ENCODE measurements at places on chromosomes 12 and 14. TPM values are rescaled to one million over a fixed set of nuclear protein-coding genes. Genes with fewer than 3 reads are reported as not detected.
A peak's percentile ranks its signal among the peaks of the same experiment; 100 is the strongest.

- no peak for DNase-seq
Measured at GRCh38 chr12:63995512-63995911, 151.0 kb downstream of the SRGAP1 start.

Gene SPIC
- not detected for total RNA-seq

GRCh38 chr14:21987937-21988336 is 314.3 kb upstream of the OR4E1 start:
- DNase-seq: peak; percentile 35

DNA sequence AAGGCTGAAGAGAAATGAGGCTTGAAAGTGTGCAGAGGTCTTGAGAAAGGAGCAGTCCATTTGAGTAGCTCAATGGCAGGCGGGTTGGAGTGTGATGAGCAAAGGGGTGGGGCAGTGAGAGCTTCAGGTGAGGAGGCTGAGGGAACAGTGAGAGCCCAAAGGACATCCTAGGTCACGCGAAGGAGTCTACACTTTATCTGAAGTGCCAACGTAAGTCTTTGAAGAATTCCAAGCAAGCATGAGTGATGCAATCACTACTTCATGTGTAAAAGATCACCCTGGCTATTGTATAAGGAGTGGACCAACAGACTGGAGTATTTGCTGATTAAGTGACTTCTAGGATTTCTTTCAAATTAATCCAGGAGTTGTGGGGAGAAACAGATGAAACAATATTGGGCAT is 159.9 kb upstream of the HIF1A start:
- DNase-seq: no peak

Gene GPD1
- 0.23 TPM for total RNA-seq

DNA sequence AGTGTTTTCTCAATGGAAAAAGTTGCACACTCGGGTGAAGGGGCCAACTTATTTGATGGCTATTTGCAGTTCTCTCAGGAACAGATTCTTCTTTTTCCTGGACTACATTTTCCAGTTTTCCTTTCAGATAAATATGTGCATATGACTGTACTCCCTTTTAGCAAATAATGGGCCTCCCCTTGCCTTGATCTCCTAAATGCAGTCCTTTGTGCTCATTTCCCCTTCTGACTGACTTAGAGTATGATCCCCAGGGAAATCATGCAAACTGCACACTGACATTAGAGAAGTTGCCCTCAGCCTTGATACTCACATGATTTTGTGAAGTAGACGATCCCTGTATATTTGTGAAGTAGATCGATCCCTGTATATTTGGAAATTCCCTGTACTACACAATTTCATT is 492.9 kb upstream of the NOVA1 start:
- DNase-seq: no peak

DNA sequence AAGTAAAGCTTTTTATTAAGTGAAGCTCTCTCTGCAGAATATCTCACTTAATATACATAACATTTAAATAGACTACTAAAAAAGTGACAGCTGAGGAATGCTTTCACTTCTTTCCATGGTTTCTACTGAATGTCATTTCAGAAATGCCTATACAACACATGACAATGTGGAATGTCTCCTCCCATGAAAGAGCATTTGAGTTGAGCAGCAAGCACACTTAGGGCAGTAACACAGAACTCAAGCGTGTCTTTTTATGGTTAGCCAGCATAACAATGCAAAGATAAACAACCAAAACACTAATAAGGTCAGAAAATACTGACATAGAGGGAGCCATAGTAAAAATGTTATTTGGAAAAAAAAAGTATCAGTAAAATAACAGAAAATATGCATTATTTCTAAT is 9.4 kb downstream of the PPP1R12A start:
- DNase-seq: no peak
